ENCODE measurements at places on chromosomes 2 and 18.

GRCh38 chr2:104473546-104473945 is 380.4 kb upstream of the POU3F3 start:
- no peak for DNase-seq

DNA sequence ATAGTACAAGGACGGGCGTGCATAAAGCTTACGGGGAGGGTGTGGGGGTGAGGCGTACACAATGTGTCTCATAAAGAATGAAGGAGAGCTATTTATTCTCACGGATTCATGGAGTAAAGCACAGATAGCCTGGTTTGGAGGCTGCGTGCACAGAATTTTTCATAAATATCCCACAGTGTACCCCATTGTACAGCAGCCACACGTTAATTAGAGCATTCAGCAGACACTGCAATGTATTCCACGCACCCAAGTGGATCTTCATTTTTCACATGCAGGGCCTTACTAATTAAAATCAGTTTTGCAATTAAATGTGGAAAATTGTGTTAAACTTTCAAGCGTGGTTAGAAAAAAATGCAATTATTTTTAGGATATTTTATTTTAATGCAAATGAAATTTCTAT is 227.7 kb upstream of the PXDN start:
- no peak for DNase-seq

- no peak for DNase-seq
Measured at GRCh38 chr2:218891275-218892135, 10.9 kb downstream of the WNT10A start.

GRCh38 chr2:139916822-139917221 is 1136.6 kb upstream of the NXPH2 start:
- DNase-seq, result no peak

GRCh38 chr2:109162999-109163398 is 34.0 kb downstream of the SH3RF3 start:
- no peak for DNase-seq

GRCh38 chr2:198127627-198128026 is 323.2 kb downstream of the PLCL1 start:
- DNase-seq, result no peak

DNA sequence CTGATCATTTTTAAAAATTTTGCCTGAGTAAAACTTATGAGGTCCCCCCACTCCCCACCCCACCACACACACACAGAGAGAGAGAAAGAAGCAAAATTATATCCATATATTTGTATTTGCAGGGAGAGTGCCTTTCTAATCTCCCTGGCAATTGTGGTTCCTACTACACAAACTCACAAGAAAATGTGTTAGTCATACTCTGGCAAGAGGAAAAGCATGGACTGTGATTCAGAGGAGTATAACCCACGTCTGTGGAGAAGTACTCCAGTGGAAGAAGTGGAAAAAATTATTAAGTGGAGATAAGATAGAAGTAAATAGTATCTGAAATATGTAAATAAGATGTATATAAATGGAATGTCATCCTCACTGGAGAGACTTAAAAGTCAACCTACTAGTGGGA is 114.0 kb downstream of the DSEL start:
- DNase-seq, result no peak
